Activated CD8-positive, alpha-beta memory T cell treated with anti-CD3 and anti-CD28 coated beads for 1 hour (primary cell): ENCODE measurements at places on chromosomes 5 and 9.

DNA sequence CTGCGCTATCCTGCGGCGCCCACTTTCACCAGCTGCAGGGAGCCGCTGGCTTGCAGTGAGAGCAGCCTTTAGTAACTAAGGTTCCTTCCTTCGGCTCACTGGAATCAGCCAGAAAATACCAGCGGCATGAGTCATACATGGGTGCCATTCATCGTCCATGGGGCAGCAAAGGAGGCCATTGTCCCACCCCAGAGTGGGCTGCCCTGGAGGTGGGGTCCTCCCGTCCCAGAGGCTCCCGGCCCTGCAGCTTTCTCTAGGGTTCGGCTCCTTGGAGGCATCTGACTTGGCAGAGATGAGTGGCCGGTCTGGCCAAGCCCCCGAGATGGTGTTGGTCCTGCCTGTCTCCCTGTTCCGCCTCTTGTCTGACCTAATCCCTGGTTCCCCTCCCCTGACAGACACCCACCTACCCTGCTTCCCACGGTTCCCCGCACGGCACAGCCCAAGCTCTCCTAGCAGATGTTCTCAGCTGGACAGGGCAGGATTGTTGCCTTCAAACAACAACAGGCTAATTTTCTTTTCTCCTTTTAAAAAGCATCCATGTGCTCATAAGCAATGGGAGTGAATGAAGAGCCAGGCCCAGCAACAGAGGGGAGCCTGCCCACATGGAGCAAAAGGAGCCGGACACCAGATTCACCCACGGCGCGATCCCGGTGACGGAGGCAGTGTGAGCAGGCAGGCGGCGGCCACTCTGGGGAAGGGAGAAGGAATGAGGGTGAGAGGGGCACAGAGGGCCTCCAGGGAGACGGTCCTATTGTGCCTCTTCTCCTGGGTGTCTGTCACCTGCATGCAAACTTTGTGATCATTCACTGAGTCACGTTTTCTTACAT, 97.0 kb upstream of the COL5A1 start:
- DNase-seq, result no peak

DNA sequence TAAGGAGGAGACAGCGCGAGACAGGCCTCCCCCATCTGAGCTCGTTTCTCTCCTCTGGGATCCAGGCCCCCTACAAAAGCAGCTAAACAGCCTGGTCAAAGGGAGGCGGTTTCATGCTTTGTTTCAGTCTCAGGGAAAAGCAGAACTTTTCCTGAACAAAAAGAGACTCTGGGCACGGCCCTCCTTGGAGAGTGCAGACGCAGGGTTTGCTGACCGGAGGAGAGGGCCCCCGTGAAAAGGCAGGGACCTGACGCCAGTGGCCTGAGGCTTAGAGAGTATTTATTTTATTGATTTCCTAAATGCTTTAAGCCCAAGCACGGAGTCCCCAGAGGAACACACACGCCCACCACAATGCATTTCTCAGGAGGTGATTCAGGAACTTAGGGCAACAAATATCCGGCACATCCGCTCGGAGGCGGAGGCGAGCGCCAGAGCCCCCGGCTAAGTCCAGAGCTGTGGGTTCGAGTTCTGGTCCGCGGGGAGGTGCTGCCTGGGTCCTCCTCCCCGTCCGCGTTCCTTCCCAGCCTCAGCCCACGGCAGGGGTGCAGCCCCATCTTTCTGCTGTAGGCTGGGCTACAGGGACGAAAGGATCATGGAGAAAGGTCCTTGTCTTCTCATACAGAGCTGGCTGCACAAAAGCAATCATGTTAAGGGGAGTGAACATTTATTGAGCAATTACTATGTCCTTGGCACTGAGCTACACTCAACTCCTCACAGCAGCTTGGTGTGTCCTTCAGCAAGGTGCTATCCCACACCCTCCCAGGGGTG, 40.0 kb downstream of the PTGES start:
- DNase-seq, result no peak

DNA sequence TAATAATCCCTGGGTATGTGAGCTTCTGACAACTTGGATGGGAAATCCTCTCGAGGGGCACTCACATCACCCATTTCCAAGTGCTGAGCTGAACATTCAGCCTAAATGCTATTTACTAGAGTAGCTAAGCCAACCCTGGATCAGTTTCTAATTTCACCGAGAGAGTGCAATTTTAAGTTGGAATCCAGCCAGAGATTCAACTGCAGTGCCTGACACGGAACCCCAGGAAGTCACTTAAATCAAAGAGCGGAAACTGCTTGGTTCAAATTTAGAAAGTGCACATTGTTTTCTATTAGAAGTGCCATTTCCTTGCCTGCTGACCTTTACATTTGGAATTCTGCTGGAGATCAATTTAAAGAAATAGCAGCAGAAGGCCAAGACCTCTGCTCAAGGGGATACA, 8.8 kb downstream of the SPRY4 start:
- no peak for DNase-seq

DNA sequence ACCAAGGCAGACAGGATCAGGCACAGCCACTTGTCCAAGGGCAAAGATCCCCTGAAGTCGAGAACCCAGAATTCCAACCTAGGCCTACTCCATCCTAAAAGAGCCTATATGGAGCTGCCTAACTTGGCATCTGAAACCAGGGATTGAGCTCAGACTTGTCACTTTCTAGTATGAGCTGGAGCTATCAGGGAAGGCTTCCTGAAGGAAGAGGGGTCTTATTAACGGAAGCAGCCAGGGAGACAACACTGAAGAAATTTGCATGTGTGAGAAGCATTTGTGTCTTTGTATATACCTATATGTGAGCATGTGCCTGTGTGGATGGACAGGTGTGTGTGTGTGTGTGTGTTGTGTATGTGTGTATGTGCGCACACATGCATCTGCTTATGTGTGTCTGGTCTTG, 4.7 kb upstream of the AQP7 start:
- no peak for DNase-seq

GRCh38 chr5:74575741-74576538, 64.6 kb downstream of the ENC1 start:
- no peak for DNase-seq

DNA sequence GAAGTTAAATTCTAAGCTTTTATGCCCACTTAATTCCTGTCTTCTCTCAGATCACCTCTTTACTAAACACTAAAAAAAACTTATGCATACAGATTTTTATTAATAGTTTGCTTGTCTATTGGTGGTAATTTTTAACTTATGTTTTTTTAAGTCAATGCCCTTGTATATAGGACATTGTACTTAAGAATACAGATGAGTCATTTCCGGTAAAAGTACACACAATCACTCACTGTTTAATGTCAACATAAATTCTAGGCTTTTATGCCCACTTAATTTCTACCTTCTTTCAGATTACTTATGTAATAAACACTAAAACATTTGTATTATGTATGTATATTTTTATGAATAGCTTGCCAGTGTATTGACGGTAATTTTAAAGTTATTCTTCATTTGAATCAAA, 872.8 kb upstream of the CDH9 start:
- no peak for DNase-seq

- no peak for DNase-seq
These were observed 37.2 kb upstream of the CEP72 start for GRCh38 chr5:574906-575305.
